Activated T-cell treated with anti-CD3 and anti-CD28 coated beads, Interleukin-2, amount 50 U/mL, for 72 hours (primary cell): ENCODE measurements at places on chromosomes 1 and 21.

- DNase-seq = no peak
- H3K27me3 ChIP-seq = no peaks in the 10 kb centered on the region
- peak overlapping the region; percentile 24 for H3K27ac ChIP-seq
- H3K4me1 ChIP-seq = no peaks in the 10 kb centered on the region
- H3K36me3 ChIP-seq = peaks cover 4% of the 10 kb centered on the region
These were observed 183.0 kb downstream of the APP start for GRCh38 chr21:25987531-25987930.

DNA sequence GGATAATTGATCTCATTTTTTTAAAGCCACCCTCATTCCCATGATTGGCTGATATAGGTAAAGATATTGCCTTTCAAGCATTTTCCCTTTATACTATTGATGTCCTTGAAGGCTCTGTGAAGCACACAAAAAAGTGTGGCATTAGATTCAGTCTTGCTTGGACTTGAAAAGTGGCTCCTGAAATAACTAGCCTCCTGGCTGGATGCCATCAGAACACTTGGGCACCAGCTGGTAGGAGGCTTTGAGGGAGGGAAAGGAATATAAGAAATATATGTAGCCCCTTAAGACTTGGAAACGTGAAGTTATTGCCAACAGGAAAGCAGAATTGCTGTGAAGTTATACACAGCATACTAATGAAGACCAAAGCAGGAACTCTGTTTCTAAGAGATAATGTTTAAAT is 14.1 kb downstream of the MTR start:
- H3K27ac ChIP-seq = no peak overlapping the region
- H3K4me1 ChIP-seq = peaks cover 8% of the 10 kb centered on the region
- no peak overlapping the region for H3K4me3 ChIP-seq
- H3K36me3 ChIP-seq = peaks cover 33% of the 10 kb centered on the region
- no peaks in the 10 kb centered on the region for H3K27me3 ChIP-seq
- DNase-seq = no peak

- DNase-seq = no peak
- no peak overlapping the region for H3K27ac ChIP-seq
- no peaks in the 10 kb centered on the region for H3K36me3 ChIP-seq
These were observed 124.7 kb downstream of the TYW3 start for GRCh38 chr1:74857676-74858075.

DNA sequence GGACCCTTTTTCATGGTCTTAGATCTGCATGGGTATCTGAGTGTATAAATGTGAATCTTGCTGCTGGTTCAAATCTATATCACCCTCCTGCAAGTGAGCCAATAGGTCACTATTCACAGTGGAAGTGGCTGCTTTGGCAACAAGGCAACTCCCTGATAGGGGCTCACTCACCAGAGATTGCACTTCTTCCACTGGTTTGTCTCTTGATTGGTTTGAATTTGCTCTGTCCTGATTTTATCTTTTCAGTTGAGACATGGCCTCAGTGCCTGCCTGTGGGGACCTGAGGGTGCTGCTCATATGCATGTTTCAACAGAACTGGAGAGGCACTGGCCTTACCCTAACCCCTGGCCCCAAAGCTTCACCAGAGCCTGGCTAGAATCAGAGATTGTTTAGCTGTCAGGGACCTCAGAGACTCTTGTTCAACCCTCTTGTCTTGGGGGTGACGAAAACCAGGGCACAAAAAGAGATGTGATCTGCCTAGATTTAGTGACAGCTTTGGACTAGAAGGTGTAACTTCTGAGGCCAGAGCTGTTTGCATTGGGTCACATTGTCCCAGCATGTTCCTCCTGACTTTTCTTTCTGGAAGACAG is 16.9 kb downstream of the AVPR1B start:
- no peak overlapping the region for H3K27ac ChIP-seq
- no peaks in the 10 kb centered on the region for H3K36me3 ChIP-seq
- peaks cover 27% of the 10 kb centered on the region for H3K27me3 ChIP-seq
- H3K4me1 ChIP-seq = no peaks in the 10 kb centered on the region
- no peak for DNase-seq
- no peak overlapping the region for H3K4me3 ChIP-seq

DNA sequence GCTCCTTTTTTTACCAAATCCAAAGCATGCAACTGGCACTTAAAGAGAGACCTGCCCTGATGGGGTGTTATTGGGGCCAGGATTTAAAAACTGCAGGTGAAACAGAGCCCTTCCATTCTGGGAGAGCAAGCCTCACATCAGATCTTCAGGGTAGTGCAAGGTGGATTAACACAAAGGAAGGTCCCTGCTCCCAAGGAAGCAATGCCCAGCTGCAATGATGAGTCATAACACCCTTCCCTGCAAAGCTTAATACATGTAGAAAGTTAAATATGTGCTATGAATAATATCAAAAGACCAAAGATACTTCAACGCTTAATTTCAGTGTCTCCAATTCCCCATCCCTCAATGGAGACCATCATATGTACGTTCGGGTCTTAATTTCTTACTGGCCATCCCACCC is 508.0 kb downstream of the OMA1 start:
- no peak overlapping the region for H3K27ac ChIP-seq
- H3K4me3 ChIP-seq = no peak overlapping the region
- H3K27me3 ChIP-seq = no peaks in the 10 kb centered on the region
- H3K36me3 ChIP-seq = no peaks in the 10 kb centered on the region
- H3K4me1 ChIP-seq = no peaks in the 10 kb centered on the region
- no peak for DNase-seq

DNA sequence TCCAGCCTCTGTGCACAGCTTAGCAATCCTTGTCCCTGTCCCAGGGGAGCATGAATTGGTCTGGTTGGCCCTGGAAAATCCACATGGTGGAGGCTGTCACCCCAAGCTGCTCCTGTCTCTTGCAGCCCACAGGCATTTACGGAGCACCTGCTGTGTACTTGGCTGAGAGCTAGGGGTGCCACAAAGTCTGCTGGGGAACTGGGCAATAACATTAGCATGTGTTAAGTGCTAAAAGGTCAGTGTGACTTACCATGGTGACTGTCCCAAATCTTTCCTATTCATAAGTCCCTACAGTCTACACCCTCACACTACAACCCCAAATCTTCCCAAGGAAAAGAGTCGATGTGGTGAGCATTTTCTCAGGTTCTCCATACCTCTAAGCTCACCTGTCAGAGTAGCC is 53.6 kb upstream of the ARTN start:
- H3K36me3 ChIP-seq = no peaks in the 10 kb centered on the region
- no peaks in the 10 kb centered on the region for H3K4me1 ChIP-seq
- no peak for DNase-seq
- no peaks in the 10 kb centered on the region for H3K27me3 ChIP-seq
- no peak overlapping the region for H3K27ac ChIP-seq
